ENCODE measurements at places on chromosomes 7 and 10.
A peak's percentile ranks its signal among the peaks of the same experiment; 100 is the strongest.

- no peak for DNase-seq
Observed at GRCh38 chr7:94307399-94308048, 87.2 kb upstream of the COL1A2 start.

DNA sequence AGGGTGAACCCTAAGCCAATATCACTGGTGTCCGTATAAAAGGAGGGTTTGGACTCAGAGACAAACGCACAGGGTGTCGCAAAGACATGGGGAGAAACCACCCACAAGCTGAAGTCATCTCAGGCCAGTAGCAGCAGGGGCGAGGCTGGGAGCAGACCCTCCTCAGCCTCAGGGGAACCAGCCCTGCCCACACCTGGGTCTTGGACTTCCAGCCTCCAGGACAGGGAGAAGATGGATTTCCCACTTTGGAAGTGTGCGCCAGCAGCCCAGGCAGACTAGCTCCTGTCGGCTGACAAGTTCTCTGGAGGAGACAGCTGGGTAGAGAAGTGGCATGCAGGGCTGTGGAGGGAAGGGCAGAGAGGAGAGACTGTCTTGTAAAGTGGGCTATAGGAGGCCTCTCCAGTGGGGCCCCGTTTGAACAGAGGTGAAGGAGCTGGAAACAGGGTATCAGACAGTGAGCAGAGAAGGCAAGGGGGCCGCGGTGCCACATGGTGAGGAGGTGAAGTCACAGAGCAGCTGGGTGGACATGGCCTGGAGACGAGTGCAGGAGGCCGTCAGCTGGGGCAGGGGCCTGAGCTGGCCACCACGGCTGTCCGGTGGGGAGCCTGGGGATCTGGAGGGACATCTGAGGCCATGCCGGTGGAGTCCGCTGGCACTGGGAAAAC is 475.6 kb downstream of the PTPRN2 start:
- no peak for DNase-seq

GRCh38 chr10:103124420-103125096 is 68.5 kb downstream of the NT5C2 start:
- no peak for DNase-seq

DNA sequence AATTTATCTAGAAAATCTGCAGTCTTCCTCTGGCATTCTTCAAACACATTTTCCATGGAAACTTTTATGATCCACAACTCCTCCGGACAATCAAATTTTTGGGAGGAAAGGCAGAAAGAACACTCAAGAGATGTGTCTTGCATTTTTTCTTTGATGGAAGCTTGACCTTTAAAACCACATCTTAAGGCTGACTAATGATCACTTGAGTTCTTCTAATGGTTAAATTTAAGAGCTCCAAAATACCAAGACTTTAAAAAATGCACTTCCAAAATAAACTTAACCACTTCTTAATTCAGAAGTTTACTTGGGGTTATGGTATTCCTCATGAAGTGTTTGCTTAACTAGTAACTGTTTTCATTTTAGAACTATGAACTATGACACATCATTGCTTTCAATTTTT is 43.3 kb downstream of the ETV1 start:
- DNase-seq, result peak; percentile 72

- no peak for DNase-seq
Observed at GRCh38 chr10:43997330-43997729, 348.6 kb upstream of the ZNF32 start.

DNA sequence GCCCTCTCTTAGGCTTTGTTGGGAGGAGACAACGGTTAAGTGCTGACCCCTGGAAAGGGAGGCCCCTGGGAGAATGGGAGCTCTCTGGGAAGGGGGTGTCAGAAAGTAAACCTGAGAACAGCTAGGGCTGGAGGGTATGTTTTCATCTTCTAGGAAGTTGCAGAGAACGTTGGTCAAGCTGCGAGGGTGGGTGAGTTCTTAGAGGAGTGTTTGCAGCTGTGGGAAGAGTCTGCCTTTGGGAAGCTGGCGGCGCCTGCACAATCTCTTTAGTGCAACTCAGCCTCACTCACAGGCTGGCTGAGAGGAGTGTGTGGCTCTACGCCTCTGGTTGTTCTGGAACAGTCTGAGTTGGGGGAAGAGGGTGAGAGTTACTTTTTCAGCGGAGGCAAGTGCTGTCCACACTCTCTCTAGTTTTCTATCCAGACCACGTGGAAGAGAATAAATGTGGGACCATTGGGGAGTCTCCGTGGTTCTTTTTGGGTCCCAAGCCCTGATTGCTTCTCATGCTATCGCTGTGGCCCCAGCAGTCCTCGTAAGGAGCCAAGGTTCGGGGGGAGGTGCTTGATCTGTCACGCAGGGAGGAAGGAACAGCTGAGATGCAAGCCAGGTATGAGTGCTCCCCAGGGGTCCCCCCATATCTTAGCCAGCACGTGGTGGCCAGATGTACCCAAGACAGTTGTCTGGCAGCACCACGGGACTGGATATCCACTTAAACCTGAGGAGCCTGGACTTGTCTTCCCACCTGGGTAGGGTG is 237.2 kb downstream of the BUB3 start:
- no peak for DNase-seq

DNA sequence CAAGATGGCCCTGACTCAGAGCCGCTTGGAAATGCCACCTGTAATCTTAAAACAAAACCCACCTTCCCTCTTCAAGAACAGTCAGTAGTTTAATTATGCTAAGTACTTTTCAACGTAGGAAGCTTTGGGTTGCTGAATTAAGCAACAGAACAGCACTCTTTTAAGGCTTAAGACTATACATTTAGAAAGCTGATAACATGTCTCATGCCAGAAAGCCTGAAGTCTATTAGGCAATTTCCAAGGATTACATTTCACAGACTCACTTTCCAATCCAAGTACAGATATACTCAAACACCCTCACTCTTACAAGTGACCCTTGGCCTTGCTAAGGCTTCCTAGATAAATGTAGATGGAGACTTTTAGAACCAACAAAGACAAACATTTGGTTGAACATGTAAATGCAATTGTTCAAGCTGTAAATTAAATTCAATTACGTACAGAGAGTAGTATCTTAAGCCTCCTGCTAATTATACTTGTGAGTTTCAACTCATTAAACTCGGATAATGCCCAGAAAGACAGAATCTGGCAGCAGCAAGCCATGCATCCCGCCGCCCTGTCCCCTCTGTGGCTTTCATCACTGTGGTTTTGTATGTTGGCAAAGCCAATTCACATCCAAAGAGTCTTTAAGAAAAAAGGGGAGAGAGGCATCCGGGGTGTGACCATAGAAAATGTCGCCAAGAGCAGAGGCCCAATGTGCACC is 283.1 kb upstream of the NRP1 start:
- no peak for DNase-seq

Measured in fibroblast of skin of right quadriceps (primary cell).